ENCODE measurements at places on chromosomes 2 and 18. TPM values are rescaled to one million over a fixed set of nuclear protein-coding genes. Genes with fewer than 3 reads are reported as not detected.

DNA sequence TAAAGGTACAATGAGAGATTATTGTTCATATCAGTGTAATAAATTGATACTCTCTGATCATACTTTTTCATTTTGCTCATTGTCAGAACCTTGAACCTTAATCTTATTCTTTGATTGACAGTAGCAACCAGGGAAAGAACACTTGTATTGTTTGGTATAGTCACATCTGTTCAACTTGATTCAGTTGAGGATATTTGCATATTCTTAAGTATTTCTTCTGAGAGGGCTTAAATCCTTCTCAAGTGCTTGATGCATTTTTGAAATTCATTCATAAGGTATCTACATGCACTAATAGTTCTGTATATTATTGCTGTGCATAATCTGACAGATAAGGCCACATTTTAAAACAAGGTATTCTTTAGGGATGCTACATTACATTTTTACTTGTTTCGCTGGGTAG lies 118.9 kb downstream of the EHBP1 start:
- peaks cover 13% of the 10 kb centered on the region for H3K4me1 ChIP-seq
- H3K27me3 ChIP-seq = no peaks in the 10 kb centered on the region
- H3K4me3 ChIP-seq = no peak overlapping the region
- no peaks in the 10 kb centered on the region for H3K36me3 ChIP-seq

The ITGB6 gene
- total RNA-seq = 65.2 TPM

DNA sequence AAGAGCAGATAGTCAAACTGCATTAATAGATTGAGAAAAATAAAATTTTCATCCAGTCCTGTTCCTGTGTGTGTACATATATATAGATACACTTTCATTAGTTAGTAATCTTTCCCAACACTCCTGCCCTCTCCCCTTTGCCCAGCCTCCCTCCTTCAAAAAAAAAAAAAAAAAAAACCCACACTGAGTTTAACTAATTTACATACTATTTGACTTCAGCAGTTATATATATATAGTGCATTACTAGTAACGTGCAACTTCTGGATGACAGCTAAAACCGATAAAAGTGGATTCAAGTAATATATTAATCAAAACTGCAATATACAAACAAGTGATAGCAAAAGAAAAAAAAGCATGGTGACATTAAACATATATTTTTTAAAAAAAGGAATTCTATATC lies 1.4 kb downstream of the FIGN start:
- H3K4me1 ChIP-seq = peaks cover 4% of the 10 kb centered on the region
- H3K4me3 ChIP-seq = peak overlapping the region; percentile 57

DNA sequence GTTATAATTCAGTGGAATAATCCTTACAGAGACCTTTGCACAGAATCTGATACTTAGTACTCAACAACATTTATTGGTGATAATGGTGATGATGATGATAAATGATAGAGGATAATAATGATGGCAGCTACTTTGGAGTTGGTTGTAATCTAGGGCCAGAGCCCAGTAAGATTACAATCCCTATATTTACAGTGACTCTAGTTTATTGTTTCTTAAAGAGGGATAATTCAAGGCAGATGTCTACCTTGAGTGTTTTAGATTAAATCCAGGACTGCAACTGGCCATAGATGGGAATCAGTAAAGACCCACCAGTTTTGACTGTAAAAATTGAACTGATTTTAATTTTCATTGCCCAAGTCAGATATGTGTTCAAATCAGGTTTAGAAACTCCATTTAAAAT lies 813.9 kb upstream of the CNTNAP5 start:
- no peaks in the 10 kb centered on the region for H3K27me3 ChIP-seq
- no peak overlapping the region for H3K4me3 ChIP-seq
- no peaks in the 10 kb centered on the region for H3K4me1 ChIP-seq
- no peak overlapping the region for H3K27ac ChIP-seq
- H3K36me3 ChIP-seq = no peaks in the 10 kb centered on the region

Measured in lower lobe of right lung (tissue), 2 donors.